ENCODE measurements at places on chromosomes 3 and 15.

DNA sequence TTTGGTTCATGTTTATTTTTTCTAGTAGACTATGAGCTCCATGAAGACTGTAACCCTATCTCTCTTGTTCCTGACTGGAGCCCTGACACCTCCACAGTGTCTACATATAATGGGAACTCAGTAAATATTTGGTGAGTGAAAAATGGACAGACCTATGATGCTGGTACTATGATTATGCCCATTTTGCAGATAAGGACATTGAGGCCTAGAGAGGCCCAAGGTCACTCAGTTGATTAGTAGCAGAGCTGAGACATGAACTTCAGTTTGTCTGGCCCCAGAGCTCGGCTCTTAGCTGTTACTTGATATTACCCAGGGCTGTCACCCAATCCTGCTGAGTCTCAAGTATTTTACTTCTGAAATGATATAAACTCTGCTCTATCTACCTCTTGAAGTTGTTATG lies 5.5 kb downstream of the EFCAB12 start:
- no peak for DNase-seq

GRCh38 chr3:168618827-168619470 lies 523.2 kb upstream of the GOLIM4 start:
- no peak for DNase-seq

GRCh38 chr3:58535531-58536500 lies 1.2 kb downstream of the ACOX2 start:
- no peak for DNase-seq

GRCh38 chr15:48402427-48403177 lies 71.4 kb downstream of the DUT start:
- no peak for DNase-seq

- no peak for DNase-seq
These were observed 10.3 kb downstream of the ACSBG1 start for GRCh38 chr15:78224023-78224411.

DNA sequence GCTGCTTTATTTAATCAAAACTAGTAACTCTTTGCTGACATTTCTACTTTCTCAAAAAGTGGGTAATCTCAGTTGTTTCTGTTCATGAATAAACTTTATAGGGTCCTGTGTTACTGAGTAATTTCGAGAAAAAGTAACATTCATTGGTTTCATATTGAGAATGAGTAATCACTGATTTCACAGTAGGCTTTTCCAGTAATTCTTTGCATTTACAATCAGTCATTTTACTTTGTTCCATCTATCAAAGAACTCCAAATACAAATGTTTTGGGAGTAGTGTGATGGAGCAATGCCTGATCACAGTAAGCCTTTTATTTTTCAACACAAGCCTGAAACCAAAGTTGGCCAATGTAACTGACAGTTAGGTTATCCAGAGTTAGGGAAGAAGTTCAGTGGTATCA lies 353.6 kb downstream of the ULK4 start:
- no peak for DNase-seq

DNA sequence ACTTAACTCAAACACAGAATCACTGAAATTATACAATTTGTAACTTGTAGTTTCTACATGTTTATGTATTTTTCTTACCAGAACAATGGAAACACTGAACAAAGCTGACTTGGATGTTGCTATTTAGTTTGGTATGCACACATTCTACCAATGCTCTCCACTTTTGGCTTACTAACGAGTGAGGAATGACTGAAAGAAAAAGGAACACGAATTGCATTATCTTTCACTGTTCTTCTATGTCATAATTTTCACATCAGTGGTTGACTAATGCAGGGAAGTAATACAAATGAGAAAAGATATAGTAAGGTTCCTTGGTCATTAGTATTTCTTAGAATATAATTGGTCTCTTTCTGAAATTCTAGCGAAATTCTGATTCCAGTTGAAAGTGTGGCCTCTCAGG lies 9.8 kb upstream of the CNTN3 start:
- no peak for DNase-seq

GRCh38 chr3:14796403-14797077 lies 22.2 kb upstream of the FGD5 start:
- no peak for DNase-seq

DNA sequence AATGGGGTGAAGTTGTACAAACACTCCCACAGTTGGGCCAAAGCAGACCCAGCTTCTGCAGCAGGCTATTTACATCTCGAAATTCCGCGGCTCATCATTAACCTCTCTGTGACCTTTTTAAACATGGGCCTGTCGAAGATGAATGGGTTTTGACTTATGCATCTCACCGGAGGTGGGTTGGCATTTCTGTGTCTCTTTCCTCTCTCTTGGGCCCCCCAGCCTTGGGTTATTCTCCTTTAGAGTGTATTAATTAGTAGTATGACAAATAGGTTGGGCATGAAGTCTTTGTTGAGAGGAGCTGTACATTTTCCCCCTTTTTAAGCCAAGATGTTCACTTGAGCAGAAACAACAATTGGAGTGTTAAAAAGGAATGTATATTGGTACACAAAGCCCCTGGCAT lies 9.8 kb downstream of the SMAD6 start:
- no peak for DNase-seq

- DNase-seq, result no peak
These were observed 11.3 kb upstream of the PPP1R2 start for GRCh38 chr3:195554458-195554857.

- DNase-seq, result no peak
These were observed 74.2 kb downstream of the ATG7 start for GRCh38 chr3:11346416-11346815.

DNA sequence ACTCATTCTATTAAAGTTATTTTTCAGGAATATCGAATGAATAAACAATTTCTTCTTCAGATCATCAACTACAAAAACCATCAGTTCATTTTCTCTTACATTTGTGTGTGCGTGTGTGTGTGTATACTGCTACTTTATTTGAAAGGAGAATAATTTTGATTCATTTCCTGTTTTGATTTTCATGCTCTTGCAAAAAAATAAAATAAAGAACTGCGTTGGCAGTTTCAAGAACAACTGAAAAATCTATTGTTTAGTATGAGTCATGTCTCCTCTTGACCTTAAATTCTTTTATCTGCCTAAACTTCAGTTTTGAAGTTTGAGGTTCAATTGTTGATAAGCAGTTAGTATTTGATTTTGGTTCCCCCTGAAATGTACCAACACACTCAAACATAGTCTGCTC lies 540.8 kb downstream of the FGF12 start:
- DNase-seq, result no peak

DNA sequence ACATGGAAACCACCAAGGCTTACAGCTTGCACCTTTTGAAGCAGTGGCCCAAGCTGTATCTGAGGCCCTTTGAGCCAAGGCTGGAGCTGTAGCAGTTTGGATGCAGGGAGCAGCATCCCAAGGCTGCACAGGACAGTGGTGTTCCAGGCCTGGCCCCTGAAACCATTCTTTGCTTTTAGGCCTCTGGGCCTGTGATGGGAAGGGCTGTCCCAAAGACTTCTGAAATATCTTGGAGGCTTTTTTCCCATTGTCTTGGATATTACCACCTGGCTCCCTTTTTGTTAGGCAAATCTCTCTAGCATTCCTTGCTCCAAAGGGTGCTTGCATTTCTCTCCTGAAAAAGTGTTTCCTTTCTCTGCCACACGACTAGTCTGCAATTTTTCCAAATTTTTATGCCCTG lies 302.8 kb upstream of the MDFIC2 start:
- DNase-seq, result no peak

GRCh38 chr3:36859494-36859893 lies 85.4 kb downstream of the TRANK1 start:
- no peak for DNase-seq

GRCh38 chr15:69656271-69657030 lies 203.8 kb downstream of the RPLP1 start:
- no peak for DNase-seq

- no peak for DNase-seq
These were observed 16.3 kb downstream of the ZIC1 start for GRCh38 chr3:147425388-147425850.

DNA sequence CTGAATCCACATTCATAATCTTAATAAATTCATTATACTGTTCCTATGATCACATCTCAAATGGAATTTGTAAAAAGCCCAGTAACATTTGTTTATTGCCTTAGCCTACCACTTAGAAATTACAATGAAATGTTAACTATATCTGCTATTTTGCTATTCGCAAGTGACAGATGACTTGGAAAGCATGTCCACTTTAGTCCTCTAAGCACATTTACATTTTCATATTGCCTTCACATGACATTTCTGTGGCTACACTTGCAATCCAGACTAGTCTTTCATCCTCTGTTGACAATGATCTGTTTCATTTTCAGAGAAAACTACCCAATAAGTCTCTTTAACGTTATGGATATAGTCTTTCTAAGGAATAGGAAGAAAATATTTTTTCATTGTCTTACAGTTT lies 741.8 kb downstream of the FHIT start:
- DNase-seq, result no peak

- DNase-seq, result peak; percentile 74
These were observed 85.0 kb upstream of the DPH6 start for GRCh38 chr15:35630985-35631384.

DNA sequence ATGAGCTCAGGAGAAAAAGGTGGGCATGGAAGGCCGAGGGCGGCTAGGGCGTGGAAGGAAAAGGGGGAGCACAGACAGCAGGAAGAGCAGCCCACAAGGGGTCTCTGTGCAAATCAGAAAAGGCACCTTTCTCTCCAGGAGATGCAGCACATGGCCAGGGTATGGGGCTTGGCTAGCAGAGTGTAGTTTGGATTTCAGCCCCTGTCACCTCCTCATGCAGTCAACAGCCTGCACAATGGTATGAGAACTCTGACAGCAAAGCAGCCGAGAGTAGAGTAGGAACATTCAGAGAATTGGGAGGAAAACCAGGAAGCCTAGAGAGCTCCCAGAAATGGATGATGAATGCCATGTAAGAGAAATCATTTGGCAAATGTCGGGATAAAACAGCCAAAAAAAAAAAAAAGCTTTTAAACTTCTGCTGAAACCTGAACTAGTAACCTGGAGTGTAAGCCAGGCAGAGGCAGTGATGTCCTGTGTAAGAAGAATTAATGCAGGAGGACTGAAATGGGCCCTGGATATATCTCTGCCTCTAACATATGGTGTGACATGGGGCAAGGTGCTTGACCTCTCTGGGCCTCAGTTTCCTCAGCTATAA lies 25.7 kb downstream of the FSTL1 start:
- DNase-seq, result no peak

DNA sequence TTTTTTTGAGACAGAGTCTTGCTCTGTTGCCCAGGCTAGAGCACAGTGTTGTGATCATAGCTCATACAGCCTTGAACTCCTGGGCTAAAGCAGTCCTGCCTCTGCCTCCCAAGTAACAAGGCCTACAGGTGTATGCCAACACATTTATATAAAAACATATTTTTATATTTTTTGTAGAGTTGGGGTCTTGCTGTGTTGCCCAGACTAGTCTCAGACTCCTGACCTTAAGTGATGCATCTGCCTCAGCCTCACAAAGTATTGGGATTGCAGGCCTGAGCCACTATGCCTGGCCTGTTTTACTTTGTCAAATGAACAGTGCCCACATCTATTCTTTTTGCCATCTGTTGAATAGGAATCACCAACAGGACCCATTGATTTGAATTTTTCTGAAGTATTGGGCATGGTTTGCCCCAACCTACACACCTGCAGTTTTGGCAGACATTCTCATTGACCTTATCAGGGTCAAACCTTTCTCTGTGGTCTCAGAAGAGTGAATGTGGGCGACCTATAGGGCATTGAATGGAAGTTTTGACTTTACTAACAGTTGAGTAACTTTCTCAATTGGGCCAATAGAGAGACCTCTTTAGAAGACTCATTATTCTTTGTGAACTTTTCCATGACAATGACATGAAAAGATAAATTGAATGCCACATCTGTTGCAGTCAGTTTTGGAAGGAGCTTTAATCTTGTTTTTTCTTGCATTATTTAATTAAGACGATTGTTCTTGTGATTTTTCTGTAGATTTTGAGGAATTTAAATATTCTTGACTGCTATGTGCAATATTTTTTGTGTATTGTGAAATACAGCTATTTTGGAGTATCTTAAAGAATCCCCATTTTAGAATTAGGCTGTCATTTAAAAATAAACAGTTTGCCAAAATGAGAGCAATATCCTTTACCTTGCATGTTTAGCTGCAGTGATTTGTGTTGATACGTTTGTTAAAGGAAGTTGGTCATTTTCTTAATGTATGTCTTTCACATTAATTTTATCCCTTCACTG lies 2.7 kb downstream of the IREB2 start:
- DNase-seq, result no peak

GRCh38 chr3:55481744-55482495 lies 5.2 kb downstream of the WNT5A start:
- DNase-seq, result no peak

- DNase-seq, result no peak
These were observed 213.2 kb downstream of the PDZRN3 start for GRCh38 chr3:73411545-73411944.

- no peak for DNase-seq
These were observed 354.5 kb upstream of the KCNMB2 start for GRCh38 chr3:178181784-178182183.

DNA sequence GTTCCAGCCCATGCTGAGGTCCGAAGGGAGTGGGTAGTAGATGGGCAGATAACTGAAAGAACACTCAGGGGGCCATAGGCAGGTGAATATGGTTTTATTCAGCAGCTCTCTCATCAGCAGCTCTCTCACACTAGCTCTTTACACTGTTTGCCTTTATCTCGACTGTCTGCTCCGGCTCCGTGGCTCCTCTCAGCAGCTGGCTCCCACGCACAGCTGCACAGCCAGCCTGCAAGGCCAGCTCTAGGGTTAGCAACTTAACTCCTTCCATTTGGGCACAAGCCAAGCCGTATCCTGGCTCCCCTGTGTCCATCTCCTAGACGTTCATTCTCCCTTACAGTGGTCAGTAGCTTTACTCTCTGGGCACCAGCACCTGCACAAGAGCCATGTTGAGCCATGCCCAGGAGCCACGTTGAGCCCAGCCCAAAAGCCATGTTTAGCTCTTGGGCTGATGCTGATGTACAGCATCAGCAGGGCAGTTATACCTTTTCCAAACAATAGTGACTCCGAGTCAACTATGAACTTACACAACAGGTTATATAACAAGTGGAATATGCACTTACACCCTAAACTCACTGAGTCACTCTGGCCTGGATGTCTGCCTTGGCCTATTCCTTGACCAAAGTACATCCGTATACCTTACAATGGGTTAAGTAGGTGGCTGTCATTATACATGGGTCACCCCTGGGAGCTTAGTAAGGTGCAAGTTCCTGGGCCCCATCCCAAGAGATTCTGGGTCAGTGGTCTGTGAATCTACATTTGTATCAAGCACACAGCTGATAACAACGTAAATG lies 34.6 kb upstream of the TOPAZ1 start:
- DNase-seq, result no peak

DNA sequence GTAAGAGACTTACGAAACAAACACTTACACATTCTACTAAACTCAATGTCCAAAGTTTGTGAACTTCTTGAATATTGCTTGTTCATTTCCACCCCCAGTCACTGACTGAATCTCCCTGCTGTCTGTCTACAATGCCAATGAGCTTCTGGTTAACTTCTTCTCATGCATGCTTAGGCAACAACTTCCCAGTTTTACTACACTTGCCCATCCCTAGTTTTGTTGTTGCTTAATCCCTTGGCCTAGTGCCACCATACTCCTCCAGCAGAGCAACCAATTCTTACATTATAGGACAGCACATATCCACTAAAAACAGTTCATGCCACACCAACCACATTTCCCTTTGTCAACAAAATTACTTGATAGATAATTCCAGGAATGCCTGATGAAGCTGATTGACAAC lies 40.9 kb upstream of the CCR2 start:
- no peak for DNase-seq

- no peak for DNase-seq
These were observed 53.7 kb downstream of the DHX30 start for GRCh38 chr3:47856669-47857068.

- peak; percentile 7 for DNase-seq
These were observed 72.1 kb upstream of the FNDC3B start for GRCh38 chr3:171967137-171967783.

GRCh38 chr3:65636326-65636725 lies 402.4 kb downstream of the MAGI1 start:
- peak; percentile 82 for DNase-seq
